GM23338 (cell line): ENCODE measurements at places on chromosomes 16 and 17. TPM values are rescaled to one million over a fixed set of nuclear protein-coding genes. Genes with fewer than 3 reads are reported as not detected.
A peak's percentile ranks its signal among the peaks of the same experiment; 100 is the strongest.

GRCh38 chr16:383326-384051, 1.7 kb upstream of the PGAP6 start:
- H3K4me3 ChIP-seq: peak overlapping the region; percentile 84
- H3K36me3 ChIP-seq: no peaks in the 10 kb centered on the region
- H3K27me3 ChIP-seq: no peaks in the 10 kb centered on the region
- peaks cover 42% of the 10 kb centered on the region for H3K4me1 ChIP-seq

- H3K27ac ChIP-seq: no peak overlapping the region
- H3K36me3 ChIP-seq: no peaks in the 10 kb centered on the region
- no peaks in the 10 kb centered on the region for H3K27me3 ChIP-seq
- no peak for DNase-seq
- no peak overlapping the region for H3K4me3 ChIP-seq
- peaks cover 11% of the 10 kb centered on the region for H3K4me1 ChIP-seq
Observed at GRCh38 chr17:76645481-76645880, 1.9 kb upstream of the ST6GALNAC1 start.

DNA sequence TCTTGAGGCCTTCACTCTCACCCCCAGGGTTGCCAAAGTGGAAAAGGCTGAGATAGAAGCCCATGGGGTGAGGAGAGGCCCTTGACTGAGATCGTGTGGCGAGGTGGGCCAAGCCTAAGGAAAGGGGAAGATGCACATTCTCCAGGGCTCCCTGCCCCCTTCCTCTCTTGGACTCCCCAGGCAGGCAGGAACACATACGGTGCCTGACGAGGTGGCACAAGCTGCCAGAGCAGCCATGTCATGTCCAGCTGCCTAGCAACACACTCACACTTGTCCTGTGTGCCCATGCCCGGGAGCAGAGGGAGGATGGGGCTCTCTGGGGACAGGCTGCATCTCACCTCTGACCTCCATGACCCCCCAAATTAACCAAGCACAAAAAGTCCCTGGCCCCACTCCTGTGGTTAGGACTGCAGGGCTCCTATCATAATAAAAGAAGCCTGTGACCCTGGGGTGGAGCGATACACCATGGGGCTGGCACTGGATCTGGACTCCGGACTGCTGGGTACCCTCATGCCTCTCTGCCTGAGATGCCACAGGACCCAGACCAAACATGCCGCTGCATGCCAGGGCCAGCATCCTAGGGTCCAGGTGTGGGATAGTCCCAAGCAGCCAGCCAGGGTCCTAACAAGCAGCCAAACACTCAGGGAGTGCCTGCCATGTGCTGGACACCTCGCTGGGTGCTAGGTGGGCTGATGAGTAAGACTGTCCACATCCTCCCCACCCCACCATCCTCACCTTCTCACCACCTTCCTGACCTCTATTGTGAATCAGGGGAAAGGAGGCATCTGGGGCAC, 2.6 kb downstream of the GIT1 start:
- no peak for DNase-seq
- peaks cover 12% of the 10 kb centered on the region for H3K27me3 ChIP-seq
- H3K27ac ChIP-seq: no peak overlapping the region
- no peak overlapping the region for H3K4me3 ChIP-seq
- H3K4me1 ChIP-seq: peaks cover 36% of the 10 kb centered on the region

GRCh38 chr17:35870906-35871819, 2.5 kb upstream of the HEATR9 start:
- peaks cover 4% of the 10 kb centered on the region; the same call in 1 of the 2 replicates for H3K4me1 ChIP-seq
- DNase-seq: peak; percentile 70
- no peak overlapping the region for H3K27ac ChIP-seq
- H3K27me3 ChIP-seq: no peaks in the 10 kb centered on the region
- H3K4me3 ChIP-seq: no peak overlapping the region

KRTAP17-1 gene
- total RNA-seq: not detected in 2 replicates

DNA sequence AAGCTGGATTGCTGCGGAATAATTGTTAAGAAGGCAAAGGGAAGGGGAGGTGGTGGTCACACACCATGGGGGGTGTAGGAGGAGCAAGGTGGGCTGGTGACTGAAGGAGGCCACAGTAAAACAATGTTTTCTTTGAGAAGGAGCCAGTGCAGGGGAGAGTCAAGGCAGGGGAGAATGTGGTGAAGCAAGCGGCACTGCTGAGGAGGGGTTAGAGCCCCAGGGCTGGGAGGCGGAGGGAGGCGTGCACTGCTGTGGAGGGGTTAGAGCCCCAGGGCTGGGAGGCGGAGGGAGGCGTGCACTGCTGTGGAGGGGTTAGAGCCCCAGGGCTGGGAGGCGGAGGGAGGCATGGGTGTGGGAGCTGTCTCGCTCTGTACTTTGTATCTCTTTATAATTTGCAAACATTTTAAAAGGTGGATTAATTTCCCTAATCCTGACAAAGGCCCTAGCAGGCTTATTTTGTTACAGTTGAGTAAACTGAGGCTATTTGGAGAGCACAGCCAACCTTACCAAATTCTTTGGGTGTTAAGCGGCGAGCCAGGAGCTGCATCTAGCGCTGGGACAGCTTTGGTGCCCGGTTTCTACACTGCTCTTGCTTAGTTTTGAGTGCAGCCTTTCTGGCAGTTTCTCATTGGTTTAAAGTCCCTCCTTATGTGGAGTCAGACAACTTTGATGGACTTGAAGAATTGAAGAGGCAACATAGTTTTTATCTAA, 20.9 kb downstream of the RPTOR start:
- DNase-seq: peak; percentile 47
- H3K27me3 ChIP-seq: peaks cover 82% of the 10 kb centered on the region
- H3K4me1 ChIP-seq: no peaks in the 10 kb centered on the region
- no peak overlapping the region for H3K4me3 ChIP-seq

DNA sequence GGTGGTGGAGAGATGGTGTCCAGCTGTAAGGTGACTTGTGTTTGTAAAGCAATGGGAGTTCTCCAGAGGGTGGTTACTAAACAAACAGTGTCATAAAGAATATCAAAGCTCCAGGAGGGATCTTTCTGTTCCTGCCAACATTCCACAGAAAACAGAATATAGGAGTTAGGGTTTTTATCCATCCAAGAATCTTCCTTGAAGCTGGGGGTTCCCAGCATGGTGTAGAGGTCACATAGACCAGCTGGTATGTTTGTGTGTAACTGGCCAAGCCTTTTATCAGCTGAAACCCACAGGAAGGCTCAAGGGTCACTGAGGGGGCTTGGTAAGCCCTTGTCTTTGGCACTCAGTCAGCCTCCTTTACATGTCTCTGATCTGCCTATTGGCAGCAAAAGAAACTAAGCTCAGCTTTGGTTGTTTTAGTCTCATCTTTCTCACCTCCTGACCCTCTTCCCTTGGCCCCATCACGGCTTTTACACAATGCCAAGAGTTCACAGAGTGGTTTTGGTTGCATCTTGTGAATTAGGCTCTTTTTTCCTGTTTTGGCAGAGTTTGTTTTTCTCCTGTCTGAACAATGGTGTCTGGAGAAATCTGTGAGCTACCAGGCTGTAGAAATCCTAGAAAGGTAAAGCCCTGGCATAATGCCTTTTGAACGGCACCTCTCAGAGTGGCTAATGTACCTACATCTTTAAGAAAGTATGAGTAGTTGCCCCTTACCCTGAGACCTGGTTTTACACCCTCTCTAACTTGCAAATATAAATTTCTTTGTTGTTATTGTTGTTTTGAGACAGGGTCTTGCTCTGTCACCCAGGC, 4.6 kb downstream of the CNTD1 start:
- no peaks in the 10 kb centered on the region for H3K4me1 ChIP-seq
- peaks cover 18% of the 10 kb centered on the region for H3K27me3 ChIP-seq
- DNase-seq: no peak
- no peaks in the 10 kb centered on the region for H3K36me3 ChIP-seq
- no peak overlapping the region for H3K27ac ChIP-seq

RHBDF1 gene
- 15.3 and 24.5 TPM in 2 replicates for total RNA-seq

COQ9 gene
- total RNA-seq: 24.7 and 36.3 TPM in 2 replicates

GRCh38 chr17:79814127-79814973, 17.5 kb upstream of the CBX8 start:
- no peaks in the 10 kb centered on the region for H3K36me3 ChIP-seq
- peaks cover 94% of the 10 kb centered on the region for H3K27me3 ChIP-seq
- H3K27ac ChIP-seq: no peak overlapping the region
- peak; percentile 69 for DNase-seq

EEF2K gene
- total RNA-seq: 23.9 and 26.8 TPM in 2 replicates

DNA sequence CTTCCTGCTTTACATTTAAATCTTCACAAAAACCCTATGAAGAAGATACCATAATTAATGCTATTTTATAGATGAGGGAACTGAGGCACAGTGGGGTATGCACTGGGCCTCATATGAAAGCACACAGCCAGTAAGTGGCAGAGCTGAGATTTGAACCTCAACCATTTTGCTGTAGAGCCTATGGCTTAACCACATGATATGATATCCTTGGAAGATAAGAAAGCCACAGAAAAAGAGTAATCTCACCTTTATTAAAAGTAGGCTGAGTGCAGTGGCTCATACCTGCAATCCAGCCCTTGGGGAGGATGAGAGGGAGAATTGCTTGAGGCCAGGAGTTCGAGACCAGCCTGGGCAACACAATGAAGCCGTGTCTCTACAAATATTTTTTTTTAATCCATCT, 15.0 kb upstream of the TOB1 start:
- H3K4me3 ChIP-seq: no peak overlapping the region
- H3K36me3 ChIP-seq: no peaks in the 10 kb centered on the region
- no peaks in the 10 kb centered on the region for H3K4me1 ChIP-seq
- no peaks in the 10 kb centered on the region for H3K27me3 ChIP-seq
- no peak overlapping the region for H3K27ac ChIP-seq

- no peak overlapping the region for H3K27ac ChIP-seq
- H3K36me3 ChIP-seq: no peaks in the 10 kb centered on the region
- H3K27me3 ChIP-seq: no peaks in the 10 kb centered on the region
- no peak overlapping the region for H3K4me3 ChIP-seq
Observed at GRCh38 chr17:45403906-45404490, 28.7 kb downstream of the ARHGAP27 start.

DNA sequence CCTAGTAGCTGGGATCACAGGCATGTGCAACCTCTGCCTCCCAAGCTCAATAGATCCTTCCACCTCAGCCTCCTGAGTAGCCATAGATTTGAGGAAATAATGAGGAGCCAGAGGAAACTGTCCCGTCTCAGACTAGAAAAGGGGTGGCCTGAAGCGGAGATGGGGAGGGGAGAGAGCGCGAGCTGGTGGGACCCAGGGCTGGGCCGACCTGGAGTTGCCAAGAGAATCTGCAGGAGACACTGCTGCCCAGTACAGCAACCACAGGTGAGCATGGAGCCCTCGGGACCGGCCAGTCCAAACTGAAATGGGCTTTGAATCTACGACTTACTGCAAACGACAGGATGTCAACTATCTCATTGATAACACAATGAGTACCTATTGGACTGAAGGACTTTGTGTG, 24.3 kb downstream of the CD300A start:
- no peak for DNase-seq
- H3K36me3 ChIP-seq: no peaks in the 10 kb centered on the region
- H3K27ac ChIP-seq: no peak overlapping the region

ERCC4 gene
- total RNA-seq: 5.4 and 8.2 TPM in 2 replicates

DNA sequence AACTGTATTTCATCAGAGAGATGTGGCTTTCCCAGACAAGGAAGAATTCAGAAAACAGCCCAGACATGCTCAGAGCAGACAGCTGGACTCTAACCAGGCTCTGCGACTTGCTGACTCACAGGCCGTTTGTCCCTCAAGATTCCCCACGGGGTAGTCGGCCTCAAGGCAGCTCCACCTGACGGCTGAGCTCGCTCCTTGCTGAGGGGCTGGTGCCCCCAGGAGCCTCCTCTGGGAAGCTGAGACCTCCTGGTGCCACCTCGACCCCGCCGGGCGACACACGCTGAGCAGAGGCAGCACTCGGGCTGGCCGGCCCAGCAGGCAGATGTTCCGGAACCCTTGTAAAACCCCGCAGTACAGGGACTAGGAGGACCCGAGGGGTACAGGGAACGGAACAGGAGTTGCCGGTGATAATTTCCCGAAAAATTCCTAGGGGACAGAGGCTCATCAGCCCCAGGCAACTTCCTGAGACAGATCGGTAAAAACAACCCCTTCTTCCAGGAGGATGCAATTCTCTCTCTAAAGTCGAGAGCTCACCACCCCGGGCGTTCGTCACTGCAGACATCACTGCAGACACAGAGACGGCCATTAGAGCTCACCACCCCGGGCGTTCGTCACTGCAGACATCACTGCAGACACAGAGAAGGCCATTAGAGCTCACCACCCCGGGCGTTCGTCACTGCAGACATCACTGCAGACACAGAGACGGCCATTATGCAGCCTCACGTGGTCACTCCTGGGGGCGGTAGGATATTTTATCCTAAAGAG, 19.9 kb downstream of the RPH3AL start:
- no peak for DNase-seq
- no peak overlapping the region for H3K4me3 ChIP-seq

DNA sequence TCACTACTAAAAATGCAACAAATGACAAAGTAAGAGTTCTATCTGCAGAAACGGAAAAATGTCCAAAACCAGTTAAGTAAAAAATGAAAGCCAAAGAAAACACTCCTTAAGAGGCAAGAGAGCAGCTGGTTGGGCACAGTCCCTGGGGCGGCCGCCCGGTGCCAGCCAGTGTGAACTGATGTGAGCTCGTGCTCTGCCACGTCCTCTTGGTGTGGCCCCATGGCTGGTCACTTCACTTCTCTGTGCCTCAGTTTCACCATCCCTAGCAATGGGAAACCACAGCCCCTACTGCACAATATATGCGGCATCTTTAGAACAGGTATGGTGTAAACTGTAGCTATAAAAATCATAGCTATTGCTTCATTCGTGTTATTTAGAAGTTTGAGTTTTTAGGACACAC, 21.2 kb downstream of the USP36 start:
- H3K4me3 ChIP-seq: no peak overlapping the region
- H3K4me1 ChIP-seq: no peaks in the 10 kb centered on the region
- peaks cover 53% of the 10 kb centered on the region for H3K36me3 ChIP-seq
- DNase-seq: no peak

GRCh38 chr17:81032641-81033480, 2.1 kb upstream of the BAIAP2 start:
- peaks cover 17% of the 10 kb centered on the region; the same call in 1 of the 2 replicates for H3K4me1 ChIP-seq
- peaks cover 7% of the 10 kb centered on the region; the same call in 1 of the 2 replicates for H3K27me3 ChIP-seq
- H3K27ac ChIP-seq: no peak overlapping the region
- no peaks in the 10 kb centered on the region for H3K36me3 ChIP-seq

PMFBP1 gene
- total RNA-seq: 1.3 and 2.6 TPM in 2 replicates
